Lower lobe of right lung (tissue), 2 donors: ENCODE measurements at places on chromosomes 16 and 17. TPM values are rescaled to one million over a fixed set of nuclear protein-coding genes. Genes with fewer than 3 reads are reported as not detected.

The MT1G gene
- 25.3 TPM for total RNA-seq

The OTOA gene
- total RNA-seq = 0.92 TPM

The PIMREG gene
- total RNA-seq = 0.62 TPM

The SLC35B1 gene
- total RNA-seq = 38.9 TPM

The ZFP3 gene
- 7.1 TPM for total RNA-seq

The DECR2 gene
- 10.1 TPM for total RNA-seq

The EVI2A gene
- total RNA-seq = 45.2 TPM

The CRHR1 gene
- not detected for total RNA-seq

The HSD17B1 gene
- total RNA-seq = 2.2 TPM

The KREMEN2 gene
- not detected for total RNA-seq

The ACSM2A gene
- total RNA-seq = not detected

The SOX9 gene
- 4.3 TPM for total RNA-seq

The KRT20 gene
- not detected for total RNA-seq

The ABCA9 gene
- 14.6 TPM for total RNA-seq

The CEMP1 gene
- total RNA-seq = 1.4 TPM

The MLST8 gene
- total RNA-seq = 26.6 TPM

The CDH3 gene
- 3.4 TPM for total RNA-seq

The KRT15 gene
- total RNA-seq = 9.0 TPM

The DNAH9 gene
- 22.3 TPM for total RNA-seq

The LCMT1 gene
- 35.7 TPM for total RNA-seq

The PABPN1L gene
- total RNA-seq = not detected

The ZNF629 gene
- 11.9 TPM for total RNA-seq

The COX10 gene
- total RNA-seq = 13.8 TPM

The SLC52A1 gene
- 0.86 TPM for total RNA-seq

The INO80E gene
- 58.4 TPM for total RNA-seq

The SLC16A13 gene
- total RNA-seq = 9.9 TPM

The TMEM114 gene
- total RNA-seq = not detected

The PYY gene
- not detected for total RNA-seq

The SCNN1B gene
- 38.3 TPM for total RNA-seq

The RNF222 gene
- total RNA-seq = not detected

The SLC12A3 gene
- not detected for total RNA-seq

The KCNG4 gene
- not detected for total RNA-seq

The ALG1 gene
- 17.8 TPM for total RNA-seq

The MT1F gene
- total RNA-seq = 12.6 TPM

The TXNL4B gene
- total RNA-seq = 14.4 TPM

The RASD1 gene
- 24.6 TPM for total RNA-seq

The YPEL2 gene
- 22.9 TPM for total RNA-seq

The KRT17 gene
- total RNA-seq = 2.6 TPM

The CEP112 gene
- total RNA-seq = 30.1 TPM

The BCL6B gene
- total RNA-seq = 13.4 TPM

The PERCC1 gene
- total RNA-seq = not detected

The KRT33A gene
- total RNA-seq = not detected

The LPO gene
- not detected for total RNA-seq

The HOXB8 gene
- 0.21 TPM for total RNA-seq
